ENCODE measurements at places on chromosomes 6 and 20.

DNA sequence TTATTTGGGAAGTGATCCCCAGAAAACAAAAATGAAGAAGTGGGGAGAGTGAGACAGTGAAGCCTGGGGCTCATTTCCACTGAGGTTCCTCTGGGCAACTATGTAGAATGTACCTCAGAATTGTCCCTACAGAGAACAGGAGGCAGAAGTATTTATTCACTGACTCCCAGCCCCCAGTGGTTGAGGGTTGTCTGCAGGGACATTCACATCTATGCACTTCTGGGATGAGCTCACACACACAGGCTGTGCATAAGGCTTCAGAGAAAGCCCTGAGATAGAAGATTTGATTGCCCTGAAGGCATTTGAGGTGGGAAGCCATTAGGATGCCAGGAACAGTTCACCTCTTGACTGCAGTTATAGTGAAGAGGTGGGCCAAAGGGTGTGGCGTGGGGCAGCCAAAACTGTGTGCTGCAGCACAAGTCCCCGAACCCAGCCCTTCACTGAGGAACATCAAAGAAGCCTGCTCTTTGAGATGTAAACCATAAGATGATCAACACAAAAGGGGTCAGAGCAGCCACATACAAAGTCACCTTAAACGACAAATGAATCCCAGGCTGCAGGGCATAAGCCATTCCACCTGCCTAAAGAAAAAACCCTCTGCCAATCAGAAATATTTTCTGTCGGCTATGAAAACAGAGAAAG lies 853.8 kb upstream of the FLRT3 start:
- no peak for DNase-seq

DNA sequence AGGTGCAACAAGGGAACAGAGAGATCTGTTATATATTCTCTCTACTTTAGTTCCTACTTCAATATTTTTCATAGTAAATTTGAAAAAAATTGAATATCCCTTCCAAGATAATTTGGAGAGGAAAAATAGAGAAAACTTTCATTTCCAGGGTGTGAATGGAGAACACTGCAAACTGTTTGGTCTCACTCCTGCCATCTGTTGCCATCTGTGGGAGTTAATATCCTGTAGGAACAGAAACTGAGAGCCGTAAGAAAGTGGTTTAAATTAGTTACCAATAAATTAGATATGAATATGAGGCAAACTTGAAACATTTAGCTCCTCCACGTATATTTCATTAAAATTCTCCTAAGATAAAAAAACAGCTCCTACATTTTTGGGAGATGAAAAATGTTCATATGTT lies 4.2 kb downstream of the ZNF337 start:
- DNase-seq, result no peak

- DNase-seq, result peak; percentile 56
These were observed 4.3 kb downstream of the PPP1R10 start for GRCh38 chr6:30612687-30613248.

GRCh38 chr6:6920114-6920986 lies 187.4 kb upstream of the RREB1 start:
- no peak for DNase-seq

DNA sequence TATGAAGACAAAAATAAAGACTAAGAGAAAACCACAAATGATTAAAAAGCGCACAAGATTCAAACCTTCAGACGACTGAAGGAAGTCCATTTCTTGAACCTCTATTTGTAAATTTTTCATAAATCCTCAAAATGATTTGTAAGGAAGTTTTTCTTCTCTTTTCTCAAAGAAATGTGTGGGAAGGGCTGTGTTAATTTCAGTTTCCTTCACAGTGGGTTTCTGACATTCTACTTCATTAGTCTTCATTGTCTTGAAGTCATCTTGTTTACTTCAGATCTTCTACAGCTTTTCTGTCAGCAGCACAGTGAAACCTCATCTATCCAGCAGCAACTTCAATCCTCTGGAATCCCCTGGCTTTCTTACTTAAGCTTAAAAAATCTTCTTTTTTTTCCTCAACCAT lies 87.6 kb upstream of the MYLIP start:
- no peak for DNase-seq

GRCh38 chr20:61042506-61043385 lies 209.3 kb upstream of the CDH4 start:
- DNase-seq, result no peak

GRCh38 chr6:26322645-26323482 lies 42.1 kb upstream of the BTN3A2 start:
- DNase-seq, result peak; percentile 96

DNA sequence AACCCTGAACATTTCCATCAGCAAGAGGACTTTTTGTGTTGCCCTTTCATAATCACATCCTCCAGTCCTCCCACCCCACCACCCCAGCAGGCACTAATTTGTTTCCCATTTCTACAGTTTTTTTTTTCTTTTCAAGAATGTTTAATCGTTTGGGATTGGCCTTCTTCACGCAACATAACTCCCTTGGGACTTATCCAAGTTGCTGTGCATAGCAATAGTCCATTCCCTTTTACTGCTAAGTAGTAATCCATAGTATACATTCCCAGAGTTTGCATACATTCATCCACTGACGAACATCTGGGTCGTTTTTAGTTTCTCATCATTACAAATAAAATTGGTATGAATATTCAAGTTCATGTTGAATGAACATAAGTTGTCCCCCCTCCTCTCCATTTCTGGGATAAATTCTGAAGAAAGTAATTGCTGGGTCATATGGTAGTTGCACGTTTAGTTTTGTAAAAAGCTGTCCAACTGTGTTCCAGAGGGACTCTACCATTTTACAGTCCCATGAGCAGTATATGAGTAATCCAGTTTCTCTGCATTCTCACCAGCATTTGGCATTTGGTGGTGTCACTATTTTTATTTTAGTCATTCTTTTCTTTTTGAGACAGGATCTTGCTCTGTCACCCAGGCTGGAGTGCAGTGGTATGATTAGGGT lies 90.8 kb downstream of the DOK5 start:
- DNase-seq, result peak; percentile 76

- peak; percentile 40 for DNase-seq
These were observed 112.1 kb downstream of the TOX2 start for GRCh38 chr20:44026647-44027342.

DNA sequence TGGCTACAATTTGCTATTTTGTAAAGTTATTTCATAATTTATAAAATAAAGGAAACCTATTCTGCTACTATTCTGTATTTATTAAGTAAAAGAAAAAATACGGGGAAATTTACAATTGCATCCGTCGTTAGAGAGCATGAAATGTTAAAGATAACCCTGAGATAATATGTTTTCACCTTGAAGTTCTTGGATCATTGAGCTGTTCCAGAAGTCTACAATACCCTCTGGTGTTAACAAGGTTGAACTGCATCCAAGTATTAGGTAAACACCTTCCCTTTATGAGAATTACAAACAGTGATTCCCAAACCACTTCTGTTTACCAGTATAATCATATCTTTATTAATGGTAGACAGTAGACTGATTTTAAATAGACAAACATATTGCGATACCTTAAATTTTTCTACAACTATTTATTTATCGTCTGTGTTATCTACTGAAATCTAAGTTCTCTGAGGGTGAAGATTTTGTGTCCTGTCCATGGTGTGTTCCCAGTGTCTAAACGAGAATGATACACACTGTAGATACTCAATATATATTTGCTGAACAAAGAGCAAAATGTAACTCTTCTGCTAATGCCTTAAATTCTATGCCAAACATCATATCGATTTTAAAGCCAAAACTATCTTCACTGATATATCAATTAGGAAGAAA lies 28.2 kb downstream of the TBC1D32 start:
- peak; percentile 37 for DNase-seq

GRCh38 chr20:35181731-35182130 lies 9.9 kb downstream of the PROCR start:
- DNase-seq, result peak; percentile 15

- DNase-seq, result no peak
These were observed 283.9 kb downstream of the UBE3D start for GRCh38 chr6:82781620-82782204.

DNA sequence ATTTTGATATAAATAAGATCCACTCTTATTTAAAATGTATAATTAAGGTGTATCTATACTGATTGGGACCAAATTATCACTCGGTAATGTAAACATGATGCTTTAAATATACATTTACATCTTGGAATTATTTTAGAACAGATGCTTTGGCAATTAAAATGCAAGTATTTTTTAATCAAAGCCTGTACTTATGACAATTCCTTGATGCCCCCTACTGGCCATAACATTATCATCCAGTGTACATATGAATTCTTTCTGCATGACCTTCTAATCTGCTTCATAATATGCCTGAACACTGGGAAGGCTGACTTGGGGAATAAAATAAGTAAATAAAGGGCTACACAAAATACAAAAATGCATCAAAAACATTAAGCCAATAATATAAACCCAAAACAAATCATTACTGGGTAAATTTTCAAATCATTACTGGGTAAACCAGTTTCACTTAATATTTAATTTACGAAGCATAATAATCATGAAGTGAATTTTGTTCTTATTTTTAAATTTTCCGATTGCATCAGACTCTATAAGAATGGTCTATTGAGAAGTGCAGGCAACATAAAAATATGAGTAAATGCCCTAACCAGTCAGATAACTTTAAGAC lies 65.1 kb downstream of the CGA start:
- peak; percentile 47 for DNase-seq

DNA sequence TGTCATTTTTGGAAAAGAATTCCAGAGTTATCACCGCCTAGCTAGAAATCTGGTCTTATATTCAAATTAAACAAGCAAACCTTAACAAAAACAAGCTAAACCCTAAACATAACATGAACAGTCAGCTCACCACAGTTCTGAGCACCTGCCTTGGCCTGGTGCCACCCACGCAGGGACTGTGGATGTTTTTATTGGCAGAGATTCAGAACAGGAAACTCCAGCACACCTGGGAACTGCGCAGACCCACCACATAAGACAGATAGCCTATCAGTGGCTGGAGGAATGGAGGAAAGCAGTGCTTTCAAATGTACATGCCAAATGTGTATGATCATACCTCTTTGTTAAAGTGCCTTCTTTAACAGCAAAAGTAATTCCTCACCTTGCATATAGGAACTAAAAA lies 8.9 kb downstream of the SLC16A10 start:
- DNase-seq, result no peak

GRCh38 chr6:10586302-10586701 lies 65.2 kb downstream of the GCNT2 start:
- no peak for DNase-seq

DNA sequence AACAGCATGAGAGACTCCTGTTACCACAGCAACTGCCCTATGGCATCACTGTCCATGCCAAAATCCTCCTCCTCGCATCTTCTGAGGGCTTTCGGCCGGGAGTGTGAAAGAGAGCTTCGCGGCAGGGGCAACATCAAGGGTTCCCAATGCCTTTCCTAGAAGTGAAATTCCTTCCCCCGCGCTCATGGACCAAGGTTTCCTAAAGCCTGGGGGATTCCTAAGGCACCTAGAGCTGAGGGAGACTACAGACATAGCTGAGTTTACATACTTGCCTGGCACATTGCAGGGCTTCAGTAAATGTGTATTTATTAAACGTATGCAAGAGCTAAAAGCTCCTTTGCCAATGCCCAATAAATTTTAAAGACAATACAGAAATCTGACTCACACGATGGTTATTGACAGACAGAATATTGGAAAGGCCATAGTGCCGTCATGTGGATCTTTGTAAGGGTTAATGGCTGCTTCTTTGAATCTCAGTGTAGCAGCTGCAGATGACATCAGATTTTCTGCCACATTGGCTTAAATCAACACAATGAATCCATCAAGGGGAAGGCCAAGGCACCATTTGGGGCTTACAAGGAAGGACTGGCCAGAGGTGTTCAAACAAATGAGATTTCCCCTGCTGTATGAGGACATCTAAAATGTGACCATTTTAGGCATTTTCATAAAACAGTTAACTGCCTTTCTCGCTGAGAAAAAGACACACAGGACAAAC lies 281.2 kb upstream of the JARID2 start:
- DNase-seq, result peak; percentile 14

DNA sequence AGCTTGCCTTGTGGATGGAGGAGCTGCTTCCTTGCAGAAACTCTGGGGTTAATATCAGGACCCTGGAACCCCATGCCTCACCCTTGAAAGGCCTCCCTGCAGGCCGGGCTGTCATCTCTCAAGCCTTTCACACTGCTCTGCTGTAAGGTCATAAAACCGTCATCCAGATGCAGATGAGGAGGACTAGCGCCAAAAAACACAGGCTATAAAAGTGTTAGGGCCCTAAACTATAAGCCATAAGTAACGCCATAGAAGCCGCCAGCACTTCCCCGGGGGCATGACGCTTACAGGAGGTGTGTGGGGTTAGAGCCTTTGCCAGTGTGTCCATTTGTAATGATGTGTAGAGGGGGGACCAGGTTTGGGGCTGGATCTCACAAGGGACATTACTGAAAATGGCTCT lies 47.6 kb downstream of the CDH4 start:
- DNase-seq, result no peak

GRCh38 chr6:163381118-163381756 lies 33.3 kb upstream of the QKI start:
- DNase-seq, result no peak

- DNase-seq, result no peak
These were observed 174.4 kb upstream of the NOX3 start for GRCh38 chr6:155630085-155630484.

DNA sequence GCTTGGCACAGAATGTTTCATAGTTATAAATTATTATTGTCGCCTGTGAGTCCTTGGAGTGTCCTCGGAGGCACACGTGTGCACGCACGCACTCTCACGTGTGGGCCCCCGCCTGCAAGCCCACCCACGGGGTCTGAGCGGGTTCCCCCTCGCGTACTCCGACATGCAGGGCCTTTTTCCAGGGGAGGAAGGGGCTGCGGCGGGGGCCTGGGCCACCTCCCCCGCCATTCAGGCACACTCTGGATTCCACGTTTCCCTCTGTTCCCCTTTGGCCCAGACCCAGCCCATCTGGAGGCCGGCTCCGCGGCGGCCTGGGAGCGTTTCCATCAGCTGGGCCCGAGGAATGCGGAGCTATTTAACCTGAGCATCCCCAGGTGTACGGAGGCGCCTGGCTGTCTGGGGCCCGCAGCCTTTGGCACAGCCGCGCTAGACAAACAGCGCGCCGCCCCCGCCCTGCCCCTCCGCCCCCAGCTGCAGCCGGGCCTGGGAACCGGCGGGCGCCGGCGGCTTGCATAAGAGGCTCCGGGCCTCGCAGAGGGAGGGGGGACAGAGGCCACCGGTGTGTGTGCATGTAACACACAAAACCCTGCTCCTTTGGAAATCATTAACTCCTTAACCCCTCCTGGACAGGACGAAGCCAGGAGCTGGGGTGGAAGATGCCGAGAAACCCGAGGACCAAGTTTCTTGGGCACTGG lies 3.3 kb downstream of the ID1 start:
- DNase-seq, result no peak

GRCh38 chr20:24781418-24781980 lies 167.6 kb upstream of the CST7 start:
- peak; percentile 58 for DNase-seq

Measured in fibroblast of skin of scalp (primary cell).